ENCODE measurements at places on chromosomes 3 and 15.

DNA sequence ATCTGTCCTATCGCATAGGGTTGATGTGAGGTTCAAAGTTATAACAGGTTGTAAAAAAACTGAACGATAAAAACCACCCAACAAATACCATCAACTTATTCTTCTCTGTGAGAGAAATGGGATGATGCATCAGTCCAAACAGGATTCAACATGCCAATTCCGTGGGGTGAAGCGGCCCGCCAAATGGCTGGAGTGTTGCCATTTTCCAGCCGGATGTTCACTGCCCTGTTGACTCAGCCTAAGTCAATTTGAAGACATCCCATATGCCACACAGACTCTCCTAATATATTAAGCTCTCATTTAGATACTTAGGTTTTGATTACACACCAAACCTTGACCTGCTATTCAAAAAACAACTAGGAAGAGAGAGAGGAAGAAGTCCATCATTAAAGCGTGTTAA lies 311.1 kb downstream of the VPS13C start:
- peak; percentile 2 for DNase-seq

DNA sequence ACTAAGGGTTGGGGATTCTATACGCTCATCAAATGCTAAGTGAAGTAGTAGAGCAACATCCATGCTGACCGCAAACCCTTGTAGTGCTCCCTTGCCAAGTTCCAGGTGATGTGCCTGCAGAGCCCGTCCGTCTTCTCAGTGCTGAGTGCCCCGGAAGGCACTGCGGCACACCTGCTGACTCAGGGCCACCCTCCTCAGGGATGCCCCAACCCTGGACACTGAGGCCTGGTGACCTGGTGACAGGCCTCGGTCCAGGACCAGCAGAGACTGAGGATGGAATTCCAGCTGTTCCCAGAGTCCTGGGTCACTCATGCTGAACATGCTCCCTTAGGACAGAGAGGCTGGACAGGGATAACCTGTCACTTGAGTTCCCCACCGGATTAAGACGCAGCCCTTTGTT lies 422.5 kb downstream of the OCA2 start:
- DNase-seq, result no peak

GRCh38 chr15:71011503-71012155 lies 103.6 kb upstream of the THSD4 start:
- peak; percentile 20 for DNase-seq

- DNase-seq, result no peak
These were observed 6.3 kb upstream of the TLE3 start for GRCh38 chr15:70103880-70104626.

Measured in GM04504 (cell line).